Hematopoietic multipotent progenitor cell treated with erythropoietin and hydrocortisone succinate and interleukin-3 and kit ligand, for 4 days (in vitro differentiated cells): ENCODE measurements at places on chromosomes 12 and 14.

GRCh38 chr14:24880689-24881088 lies 169.3 kb downstream of the STXBP6 start:
- DNase-seq: no peak

GRCh38 chr12:127677537-127678131 lies 589.3 kb upstream of the TMEM132C start:
- peak; percentile 89 for DNase-seq

- no peak for DNase-seq
Measured at GRCh38 chr12:21509768-21510167, 8.2 kb downstream of the GOLT1B start.

- DNase-seq: no peak
Measured at GRCh38 chr12:113069751-113070116, 13.2 kb downstream of the DTX1 start.

DNA sequence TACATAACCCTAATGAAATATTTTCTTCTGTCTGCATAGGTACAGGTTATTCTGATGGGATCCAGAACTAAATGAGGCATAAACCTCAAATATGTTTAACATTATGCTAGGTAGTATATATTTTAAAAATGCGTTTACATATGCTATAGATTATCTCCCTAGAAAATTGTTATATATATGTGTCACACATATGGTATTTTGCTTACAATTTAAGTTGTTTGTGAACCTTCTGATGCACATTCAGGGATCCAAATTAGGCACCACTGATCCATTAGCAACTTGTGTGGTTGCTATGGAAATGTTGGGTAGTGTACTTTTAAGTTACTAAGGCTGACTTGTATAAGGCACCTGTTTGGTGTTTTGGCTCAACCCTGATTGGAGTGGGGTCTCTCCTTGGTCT lies 456.7 kb downstream of the AEBP2 start:
- no peak for DNase-seq

DNA sequence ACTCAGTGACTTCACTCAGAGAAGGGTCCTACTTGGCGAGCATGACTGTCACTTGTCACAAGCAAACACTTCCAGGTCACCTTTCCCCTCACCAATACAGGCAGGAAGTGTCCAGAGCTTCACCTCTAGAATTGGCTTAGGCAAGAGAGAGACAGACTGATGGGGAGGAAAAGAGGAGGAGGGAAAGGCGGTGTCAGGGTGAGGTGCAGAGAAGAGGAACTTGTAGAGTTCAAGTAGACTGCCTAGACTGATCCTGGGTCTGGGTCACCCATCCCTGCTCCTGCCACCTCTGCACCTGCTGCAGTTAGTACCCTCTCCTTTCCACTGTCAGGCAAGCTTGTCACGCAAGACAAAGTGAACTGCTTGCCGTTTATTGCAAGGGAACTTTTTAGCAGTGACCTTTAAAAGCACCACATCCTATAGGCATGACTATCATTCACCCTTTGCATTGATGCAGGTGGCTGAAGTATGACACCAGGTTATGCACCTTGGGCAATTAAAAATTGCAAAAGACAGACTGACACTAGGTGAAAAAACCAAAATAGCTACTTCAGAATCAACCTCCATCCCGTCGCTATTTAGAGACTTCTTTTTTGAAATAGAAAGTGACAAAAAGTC lies 292.4 kb downstream of the SYT1 start:
- DNase-seq: no peak

- DNase-seq: no peak
Measured at GRCh38 chr14:50832935-50833630, 2.1 kb upstream of the NIN start.

DNA sequence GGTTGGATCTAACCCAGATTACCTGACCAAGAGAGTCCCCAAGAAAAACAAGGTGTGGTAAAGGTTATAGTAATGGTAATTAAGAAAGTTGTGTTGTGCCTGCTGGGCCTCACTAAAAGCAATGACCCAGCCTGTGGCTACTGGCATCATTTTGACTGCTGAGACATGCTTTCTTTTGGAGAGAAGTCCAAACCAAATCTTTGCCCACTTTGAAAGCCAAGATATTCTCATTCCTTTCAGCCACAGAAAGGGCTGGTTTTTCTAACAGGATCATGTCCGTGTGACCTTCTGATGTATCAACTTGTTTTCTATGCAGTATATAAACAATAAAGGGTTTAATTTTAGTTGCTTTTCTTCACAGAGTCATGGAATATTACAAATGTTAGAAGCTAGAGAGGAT lies 388.6 kb downstream of the RAD51B start:
- DNase-seq: no peak

DNA sequence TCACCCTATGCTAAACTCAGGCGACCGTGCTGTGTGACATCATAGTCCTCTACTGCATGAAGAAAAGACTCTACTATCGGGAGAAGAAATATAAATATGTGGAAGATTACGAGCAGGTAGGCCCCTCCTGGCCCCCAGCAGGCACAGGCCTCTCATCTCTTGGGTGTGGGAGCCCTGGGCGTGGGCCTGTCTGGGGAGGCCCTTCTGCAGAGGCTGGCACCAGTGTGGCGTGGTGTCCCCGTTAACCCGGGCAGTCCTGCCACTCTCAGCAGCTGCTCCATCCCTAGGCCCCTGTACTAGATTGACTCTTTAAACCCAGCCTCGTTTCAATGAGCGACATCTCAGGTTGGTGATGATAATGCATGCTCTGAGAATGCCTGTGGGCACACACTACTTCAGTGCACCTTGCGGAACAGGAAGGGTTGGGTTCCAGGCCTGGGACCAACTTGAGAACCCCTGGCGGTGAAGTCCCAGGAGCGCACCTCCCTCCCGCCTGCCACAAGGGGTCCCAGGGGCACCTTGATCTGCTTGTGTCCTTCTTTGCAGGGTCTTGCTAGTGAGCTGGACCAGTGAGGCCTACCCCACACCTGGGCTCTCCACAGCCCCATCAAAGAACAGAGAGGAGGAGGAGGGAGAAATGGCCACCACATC lies 23.2 kb downstream of the P2RX4 start:
- no peak for DNase-seq

DNA sequence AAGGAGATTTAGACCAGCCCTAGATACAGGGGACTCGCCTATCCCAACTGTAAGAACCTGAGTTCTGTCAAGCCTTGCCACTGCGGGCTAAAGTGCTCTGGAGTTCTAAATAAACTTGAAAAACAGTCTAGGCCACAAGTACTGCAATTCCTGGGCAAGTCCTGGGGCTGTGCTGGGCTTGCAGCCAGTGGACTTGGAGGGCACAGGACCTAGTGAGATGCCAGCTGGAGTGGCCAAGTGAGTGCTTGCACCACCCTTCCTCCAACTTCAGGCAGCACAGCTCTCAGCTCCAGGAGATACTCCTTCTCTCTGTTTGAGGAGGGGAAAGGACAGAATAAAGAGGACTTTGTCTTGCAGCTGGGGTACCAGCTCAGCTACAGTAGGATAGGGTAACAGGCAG lies 307.6 kb upstream of the FBXO33 start:
- no peak for DNase-seq

DNA sequence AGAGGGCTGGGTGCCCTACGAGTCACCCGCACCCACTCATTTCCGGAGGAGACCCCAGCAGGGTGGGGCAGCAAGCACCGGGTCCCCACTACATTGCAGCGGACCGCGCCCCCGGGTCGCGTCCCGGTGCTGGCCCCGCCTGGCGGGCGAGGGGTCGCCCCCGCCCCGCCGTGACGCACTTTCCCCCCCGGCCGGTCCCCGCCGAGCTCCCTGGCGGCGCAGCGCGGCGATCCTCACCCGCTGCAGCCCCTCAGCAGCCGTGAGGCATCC lies 106.1 kb downstream of the PRICKLE1 start:
- no peak for DNase-seq

GRCh38 chr14:36805131-36805559 lies 143.5 kb downstream of the PAX9 start:
- no peak for DNase-seq
